Fibroblast of lung (primary cell): ENCODE measurements at places on chromosomes 3 and 15.

- DNase-seq = peak; percentile 23
Measured at GRCh38 chr3:152937234-152937633, 102.3 kb downstream of the P2RY1 start.

DNA sequence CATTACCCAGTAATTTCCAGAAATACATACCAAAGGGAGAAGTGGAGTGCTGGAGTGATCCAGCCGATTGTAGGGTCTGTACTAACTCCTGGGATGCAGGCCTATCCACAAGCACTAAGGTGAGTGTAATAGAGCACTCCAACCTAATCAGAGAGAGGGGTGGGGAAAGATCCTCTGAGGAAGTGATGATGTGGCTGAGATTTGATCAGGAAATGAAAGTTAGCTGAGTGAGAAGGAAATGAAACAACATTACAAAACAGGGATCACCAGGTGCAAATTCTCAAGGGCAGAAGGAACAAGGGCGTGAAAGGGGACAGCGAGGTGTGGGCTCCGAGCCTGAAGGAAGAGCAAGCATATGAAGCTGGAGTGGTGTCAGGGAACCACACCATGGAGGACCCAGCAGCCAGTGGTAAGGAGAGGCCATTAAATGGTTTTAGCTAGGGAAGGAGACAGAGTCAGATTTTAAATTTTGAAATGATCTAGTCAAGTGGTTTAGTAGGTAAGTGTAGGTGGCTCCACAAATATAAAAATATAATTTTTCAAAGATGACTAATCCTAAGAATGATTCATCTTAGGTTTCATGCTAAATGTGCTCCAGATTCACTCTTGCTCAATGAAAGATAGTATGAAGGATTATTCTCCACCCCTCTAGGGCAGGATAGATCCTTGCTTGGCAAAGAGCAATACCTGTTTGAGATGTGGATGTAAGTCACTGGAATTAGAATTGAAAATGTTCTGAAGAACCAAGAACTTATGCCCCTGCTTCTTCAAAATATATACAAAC is 348.7 kb downstream of the TBL1XR1 start:
- DNase-seq = no peak

GRCh38 chr15:58931987-58932588 is 1.4 kb downstream of the SLTM start:
- peak; percentile 61 for DNase-seq

GRCh38 chr3:186772281-186772694 is 11.1 kb upstream of the EIF4A2 start:
- no peak for DNase-seq

DNA sequence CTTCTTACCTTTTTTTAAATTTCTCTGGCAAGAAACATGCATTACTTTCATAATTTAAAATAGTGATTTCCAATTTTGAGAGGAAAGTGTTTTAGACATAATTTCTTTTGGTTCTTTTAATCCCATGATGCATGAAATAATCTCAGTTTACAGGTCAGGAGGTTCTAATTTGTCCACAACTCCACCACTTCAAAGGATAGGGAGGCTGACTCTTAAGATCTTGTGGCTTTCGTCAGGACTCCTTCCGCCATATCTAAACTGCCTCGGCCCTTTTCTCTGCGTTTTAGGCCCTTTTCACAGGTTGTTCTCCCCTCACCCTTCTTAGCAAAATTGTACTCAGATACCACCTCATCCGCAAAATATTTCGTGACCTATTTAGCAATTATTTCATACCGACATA is 8.0 kb downstream of the DYNC1LI1 start:
- no peak for DNase-seq

DNA sequence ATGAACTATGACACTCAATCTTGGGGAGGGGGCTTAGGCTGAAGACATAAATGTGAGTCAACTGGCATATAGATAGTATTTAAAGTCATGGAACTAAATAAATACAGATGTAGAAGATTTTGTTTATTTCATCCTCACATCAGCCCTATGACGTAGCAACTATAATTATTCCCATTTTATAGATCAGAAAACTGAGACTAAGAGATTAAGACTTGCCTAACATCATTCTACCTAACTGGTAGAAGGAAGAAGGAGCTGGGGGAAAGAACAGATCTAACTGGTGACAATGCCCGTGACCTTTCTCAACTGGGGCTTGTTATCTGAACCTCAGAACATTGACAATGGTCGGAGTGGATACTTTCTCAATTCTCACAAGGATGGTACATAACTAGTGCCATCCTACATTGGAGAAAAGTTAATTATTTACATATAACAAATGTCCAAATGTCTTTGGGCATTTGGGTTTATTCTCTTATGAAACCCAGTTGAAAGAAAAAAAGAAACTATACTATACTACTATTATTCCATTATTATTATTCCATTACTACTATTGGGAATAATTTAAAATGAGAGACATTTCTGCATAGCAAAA is 10.4 kb downstream of the HERC1 start:
- DNase-seq = no peak

DNA sequence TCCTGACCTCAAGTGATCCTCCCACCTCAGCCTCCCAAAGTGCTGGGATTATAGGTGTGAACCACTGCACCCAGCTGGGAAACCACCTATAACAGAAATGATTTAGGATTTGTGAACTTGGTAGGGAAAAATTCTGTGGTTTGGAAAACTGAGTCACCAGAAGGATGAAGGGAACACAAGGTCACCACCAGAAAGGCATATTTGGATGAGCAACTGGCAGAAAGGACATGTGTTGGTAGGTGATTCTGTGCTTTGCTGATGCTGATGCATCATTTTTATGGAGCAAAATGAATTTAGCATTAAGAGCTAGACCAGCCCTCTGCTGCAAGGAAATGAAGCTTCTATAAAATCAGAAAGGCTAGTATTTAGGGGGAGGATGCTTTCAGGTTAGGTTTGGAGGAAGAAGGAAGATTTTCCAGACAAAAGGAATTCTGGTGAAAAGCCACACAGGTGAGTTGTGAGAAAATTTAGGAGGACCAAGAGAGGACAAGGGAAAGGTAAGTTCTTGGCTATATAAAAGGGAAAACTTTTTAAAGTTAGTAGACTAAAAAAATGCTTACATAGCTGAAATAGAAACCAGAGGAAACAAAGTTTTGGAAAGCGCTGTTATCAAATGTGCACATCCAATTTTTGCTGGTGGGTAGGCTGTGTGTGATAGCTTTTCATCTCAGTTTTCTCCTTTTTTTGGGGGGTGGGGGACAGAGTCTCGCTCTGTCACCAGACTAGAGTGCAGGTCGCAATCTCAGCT is 3.6 kb downstream of the PXK start:
- DNase-seq = peak; percentile 84

- DNase-seq = peak; percentile 48
Measured at GRCh38 chr3:29649815-29650547, 369.1 kb downstream of the RBMS3 start.

DNA sequence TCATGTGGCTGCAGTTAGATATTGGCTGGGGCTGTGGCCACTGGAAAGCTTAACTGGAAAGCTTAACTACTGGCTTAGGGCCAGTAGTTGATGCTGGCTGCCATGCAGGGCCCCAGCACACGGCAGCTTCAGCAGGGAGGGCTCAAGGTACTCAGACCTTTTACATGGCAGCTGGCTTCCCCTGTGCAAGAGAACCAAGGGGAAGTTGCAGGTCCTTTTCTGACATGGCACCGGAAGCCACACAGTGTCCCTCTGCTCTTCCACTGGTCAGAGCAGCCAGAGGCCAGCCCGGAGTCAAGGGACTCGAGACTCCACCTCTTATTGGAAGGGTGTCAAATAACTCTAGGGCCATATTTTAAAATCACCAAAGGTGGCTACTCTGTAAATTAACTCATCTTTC is 24.5 kb downstream of the CCR9 start:
- DNase-seq = no peak

DNA sequence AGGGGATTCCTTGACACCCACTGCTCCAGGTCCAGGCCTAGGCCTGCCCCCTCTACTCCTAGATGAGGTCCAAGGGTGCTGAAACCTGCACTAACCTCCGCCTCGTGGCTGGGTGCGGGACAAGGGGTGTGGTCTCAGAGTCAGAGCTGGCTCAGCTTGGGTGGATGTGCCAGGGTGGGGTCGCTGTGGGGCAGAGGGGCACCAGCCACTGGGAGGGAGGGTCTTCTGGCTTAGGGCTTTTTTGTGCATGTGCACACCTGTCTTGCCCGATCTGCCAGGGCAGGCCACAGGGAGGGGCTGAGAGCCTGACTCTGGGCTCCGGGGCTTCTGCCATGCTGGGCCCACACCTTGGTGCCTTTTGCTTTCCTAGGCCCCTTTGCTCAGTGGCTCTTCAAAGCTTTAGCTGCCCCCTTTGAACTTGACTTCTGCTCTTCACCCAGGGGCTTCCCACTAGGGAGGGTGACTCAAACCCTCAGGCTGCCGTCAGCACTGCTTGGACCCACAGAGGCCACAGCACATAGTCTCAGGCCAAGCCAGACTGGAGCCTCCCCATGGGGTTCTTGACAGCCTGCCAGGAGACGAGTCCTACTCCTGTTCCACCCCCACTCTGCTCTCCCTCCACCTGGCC is 73.0 kb downstream of the KLF13 start:
- peak; percentile 36 for DNase-seq

DNA sequence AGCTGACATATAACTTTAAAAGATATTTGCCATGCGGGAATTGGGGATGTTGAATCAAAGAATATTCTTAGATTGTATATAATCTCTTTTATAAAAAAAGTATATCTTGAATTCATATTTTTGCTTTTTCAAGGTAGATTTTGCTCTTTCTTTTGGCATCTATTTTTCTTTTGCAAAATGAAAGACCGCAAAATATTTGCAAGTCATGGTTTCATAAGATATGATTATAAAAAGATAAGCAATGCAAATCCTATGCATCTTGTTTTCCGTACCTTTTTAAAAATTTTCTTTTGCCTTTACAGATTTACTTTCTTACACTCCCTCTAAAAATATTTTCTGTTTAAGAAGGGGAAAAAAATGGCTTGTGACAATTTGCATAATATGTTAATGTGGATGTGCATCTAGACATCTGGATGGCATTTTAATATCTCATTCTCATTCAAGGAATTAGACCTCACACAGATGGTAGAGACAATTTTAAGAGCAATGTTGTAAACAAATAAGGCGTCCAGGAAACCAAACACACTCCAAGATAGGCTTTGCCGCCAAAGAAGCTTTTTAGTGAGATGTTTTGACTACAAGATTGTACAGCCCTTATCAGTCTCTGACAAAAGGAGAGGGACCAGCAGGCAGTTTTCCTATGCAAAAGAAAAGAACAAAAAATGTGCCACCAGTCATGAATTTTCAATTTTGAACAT is 371.1 kb downstream of the CHL1 start:
- no peak for DNase-seq

DNA sequence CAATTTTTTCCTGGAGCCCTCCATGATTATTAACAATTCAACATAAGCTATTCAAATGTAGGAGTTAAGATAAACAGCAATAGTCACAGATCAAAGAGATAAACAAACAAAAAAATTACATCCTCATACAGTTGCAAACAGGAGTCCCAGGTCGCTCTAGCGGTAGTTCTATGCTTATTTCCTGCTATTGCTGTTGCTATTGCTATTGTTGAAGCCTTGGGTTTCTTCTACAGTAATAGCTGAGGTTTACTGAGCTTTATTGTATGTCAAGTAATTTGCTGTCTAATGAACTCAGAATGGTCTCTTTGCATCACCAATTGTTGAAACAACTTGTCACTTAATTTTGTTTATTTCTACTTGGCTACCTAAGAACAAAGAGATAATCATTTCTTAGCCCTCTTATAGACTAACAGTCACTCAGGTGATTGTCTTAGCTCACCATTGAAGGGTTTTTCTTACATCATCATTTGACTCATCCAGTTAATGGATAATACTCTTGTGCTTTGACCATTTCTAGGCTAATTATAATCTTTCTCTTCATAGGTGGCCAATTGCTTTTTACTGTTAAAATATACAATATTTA is 654.6 kb downstream of the MECOM start:
- DNase-seq = no peak

- DNase-seq = no peak
Measured at GRCh38 chr15:40847223-40847961, 3.5 kb downstream of the SPINT1 start.

DNA sequence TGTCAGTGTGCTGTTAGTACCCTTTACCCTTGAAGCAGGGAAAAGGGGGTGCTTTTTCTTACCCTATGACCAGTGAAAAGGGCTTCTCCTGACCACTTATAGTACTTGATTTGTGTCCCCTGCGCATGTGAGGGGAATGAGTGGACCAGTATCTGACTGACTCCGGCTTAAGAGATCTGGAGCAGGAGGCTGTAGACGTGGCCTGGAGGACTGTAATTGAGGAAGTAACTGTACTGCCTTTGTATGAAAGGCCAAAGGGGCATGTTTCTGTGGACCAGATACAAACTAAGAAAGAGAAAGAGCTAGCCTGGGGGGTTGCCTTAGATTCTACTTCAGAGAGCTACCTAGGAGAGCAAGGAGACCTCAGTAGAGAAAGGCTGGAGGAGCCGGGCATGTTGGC is 89.9 kb upstream of the TBL1XR1 start:
- DNase-seq = no peak

DNA sequence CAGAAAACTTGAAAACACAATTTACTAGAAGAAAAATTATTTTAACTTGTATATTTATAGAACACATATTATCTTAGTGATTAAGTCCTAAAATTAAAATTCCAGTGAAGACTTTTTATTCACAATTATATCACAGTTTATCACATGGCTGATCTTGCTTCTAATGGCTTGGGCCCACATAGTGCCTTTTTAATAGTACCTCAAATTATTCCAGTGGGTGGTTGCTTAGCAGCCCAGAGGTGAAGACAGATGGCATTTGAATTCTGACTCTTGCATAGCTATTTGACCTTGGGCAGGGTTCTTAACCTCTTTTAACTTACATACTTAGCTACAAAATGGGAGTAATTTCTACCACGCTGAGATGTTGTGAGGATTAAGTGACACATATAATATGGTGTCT is 214.7 kb upstream of the SGO1 start:
- no peak for DNase-seq

DNA sequence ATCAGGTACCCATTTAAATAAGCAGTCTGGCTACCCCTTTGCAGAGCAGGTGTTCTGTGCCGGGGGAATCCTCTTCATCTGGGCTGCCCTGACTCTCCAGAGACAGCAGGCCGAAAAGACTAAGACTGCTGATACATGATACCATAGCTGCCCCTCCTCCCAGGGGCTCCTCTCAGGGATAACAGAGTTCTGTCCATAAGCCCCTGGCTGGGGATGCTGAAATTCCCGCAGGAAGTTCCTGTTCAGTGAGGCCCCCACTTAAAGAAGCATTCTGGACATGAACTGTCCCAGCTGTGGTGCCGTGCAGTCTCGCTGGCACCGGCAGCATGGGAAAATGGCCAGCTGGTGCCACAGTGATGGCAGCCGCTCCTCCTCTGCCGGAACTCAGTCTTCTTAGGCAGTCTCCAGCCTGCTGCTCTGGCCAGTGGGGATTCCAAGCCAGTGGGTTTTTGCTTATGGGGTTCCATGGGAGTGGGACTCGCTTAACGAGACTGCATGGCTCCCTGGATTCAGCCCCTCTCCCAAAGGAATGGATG is 1026.2 kb downstream of the NAALADL2 start:
- no peak for DNase-seq
